Fibroblast of skin of back (primary cell): ENCODE measurements at places on chromosomes 1 and 21.
A peak's percentile ranks its signal among the peaks of the same experiment; 100 is the strongest.

DNA sequence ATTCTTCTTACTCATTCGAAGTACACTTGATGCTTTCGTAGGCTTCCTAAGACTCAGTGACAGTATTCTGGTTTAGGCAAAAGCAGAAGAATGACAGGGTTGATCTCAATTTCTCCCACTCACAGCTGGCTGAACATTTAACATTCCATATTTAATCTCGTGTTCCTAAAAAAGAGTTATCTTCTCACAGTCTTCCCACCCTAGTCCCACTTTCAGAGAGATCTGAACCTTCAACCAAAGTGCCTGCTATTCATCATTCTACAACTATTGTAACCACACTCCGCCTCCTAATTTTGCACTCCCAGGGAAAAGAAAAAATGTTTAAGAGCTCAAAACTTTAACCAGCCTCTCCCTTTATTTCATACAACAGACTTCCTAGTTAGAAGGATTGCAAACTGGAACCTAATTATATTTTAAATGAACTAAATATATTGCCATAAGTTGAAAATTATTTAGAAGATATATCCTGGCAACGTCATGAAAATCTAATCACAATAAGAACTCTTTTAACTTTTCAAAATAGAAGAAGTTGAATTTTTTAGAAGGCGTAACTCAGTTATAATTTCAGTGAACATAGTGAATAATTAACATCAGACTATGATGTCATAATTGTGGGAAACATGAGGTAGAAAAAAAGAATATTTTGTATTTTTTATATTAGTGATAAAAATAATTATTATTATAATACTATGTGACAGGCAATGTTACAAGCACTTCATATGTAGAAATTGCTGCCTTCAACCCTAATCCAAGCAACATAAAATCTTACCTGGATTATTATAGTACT lies 540.9 kb upstream of the ADGRL2 start:
- DNase-seq = no peak

- peak; percentile 78 for DNase-seq
These were observed at the start of gene ZNF362 for GRCh38 chr1:33256471-33257206. Gene ZNF362 (plus strand): TSS chr1:33256492. CDS start chr1:33270575, 14,083 bp downstream.

- peak; percentile 75 for DNase-seq
These were observed 565 bp downstream of the WLS start for GRCh38 chr1:68231627-68232288.

DNA sequence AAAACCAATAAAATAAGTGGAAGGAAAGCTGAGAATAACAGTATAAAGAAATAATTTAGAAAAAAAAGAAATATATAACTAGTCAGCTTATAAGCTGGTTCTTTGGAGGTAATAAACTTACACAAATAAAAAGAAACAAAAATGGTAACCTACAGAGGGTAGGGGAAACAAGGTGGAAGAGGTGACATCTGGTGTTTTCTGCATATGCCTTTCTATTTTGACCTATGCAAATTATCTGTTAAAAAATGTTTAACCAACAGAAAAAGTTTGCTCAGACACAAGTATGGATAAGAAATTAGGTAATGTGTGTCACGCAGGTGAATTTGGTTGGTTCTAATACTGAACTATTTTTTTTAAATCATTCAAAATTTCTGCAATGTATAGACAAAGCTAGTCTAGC lies 53.6 kb upstream of the DMRTA2 start:
- no peak for DNase-seq

DNA sequence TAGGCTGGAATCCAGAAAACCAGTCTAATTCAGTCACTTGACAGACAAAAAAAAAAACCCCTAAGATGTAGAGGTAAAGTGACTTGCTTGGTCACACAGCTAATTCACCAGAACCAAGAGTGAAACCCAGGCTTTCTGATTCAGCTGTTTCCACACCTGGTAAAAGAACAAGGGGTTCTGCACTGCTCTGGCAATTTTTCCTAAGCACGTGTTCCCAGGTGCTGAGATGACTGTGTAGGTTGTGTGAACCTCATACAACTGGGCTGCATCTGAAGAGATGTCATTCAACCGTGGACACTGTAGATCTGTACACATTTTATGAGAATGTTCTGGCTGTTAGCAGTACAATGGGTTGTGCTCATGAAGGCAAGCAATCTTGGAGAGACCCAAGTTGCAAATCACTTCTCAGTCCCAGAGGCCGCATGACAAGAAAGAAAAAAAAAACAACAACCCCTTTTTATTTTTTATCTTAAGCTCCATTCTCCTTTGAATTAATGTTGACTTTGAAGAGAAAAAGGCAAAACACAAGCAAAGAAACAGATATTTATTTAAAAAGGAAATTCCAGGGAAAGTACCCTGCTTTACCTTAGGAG lies 95.4 kb downstream of the INTS7 start:
- DNase-seq = no peak

DNA sequence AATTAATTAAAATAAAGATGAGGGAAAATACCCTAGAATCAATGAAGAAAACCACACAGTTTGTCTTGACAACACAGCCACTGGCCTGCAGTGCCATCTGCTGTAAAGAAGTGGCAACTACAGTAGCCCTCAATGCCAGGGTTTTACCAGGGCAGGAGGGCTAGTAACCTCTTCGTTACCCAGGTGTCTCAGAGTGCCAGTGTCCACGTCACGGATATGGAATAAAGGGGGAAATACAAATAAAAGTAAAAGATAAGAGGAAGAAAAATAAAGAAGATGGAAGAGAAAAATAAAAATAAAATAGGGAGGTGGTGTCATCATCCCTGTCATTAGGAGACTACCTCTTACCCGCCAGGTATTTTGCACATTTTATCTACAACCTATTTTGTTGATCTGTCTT lies 14.2 kb upstream of the SLC44A3 start:
- DNase-seq = peak; percentile 56

- no peak for DNase-seq
These were observed 16.2 kb downstream of the OLFML2B start for GRCh38 chr1:162007466-162007865.

- peak; percentile 33 for DNase-seq
These were observed 9.1 kb upstream of the SYTL1 start for GRCh38 chr1:27332536-27333281.

DNA sequence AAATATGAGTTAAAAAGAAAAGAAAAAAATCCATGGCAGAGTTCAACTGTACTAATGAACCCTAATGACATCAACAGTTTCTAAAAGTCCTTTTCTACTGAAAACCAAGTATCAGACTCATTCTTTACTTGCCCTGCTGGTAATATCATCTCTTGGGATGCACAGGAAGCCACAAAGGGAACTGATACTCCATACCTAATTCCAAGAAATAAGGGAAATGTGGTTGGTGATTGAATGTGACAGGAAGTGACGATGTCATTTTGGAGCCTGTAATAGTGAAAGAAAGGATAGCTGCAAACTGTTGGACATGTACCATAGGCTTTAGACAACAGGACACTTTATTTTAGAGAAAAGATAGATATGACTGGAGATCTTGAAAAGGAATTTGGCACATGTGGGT lies 98.7 kb upstream of the VAV3 start:
- no peak for DNase-seq

- DNase-seq = peak; percentile 69
These were observed 8.5 kb upstream of the MEX3A start for GRCh38 chr1:156090840-156091188.

DNA sequence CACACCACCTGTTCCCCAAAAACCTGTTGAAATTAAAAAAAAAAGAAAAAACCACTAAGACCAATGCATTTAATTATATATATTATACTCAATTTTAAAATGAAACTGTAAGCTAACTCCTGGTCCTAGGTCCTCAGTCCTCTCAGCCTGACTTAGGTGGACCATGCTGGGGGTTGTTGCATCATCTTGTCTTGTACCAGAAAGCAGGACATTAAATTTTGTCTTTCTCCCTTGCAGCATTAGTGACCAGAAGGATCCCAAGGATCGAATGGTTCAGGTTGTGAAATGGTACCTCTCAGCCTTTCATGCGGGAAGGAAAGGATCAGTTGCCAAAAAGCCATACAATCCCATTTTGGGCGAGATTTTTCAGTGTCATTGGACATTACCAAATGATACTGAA lies 97.6 kb downstream of the NRDC start:
- DNase-seq = no peak

GRCh38 chr1:38134294-38134755 lies 87.7 kb upstream of the POU3F1 start:
- no peak for DNase-seq
